Iris pigment epithelial cell (primary cell): ENCODE measurements at places on chromosomes 16 and 17.
A peak's percentile ranks its signal among the peaks of the same experiment; 100 is the strongest.

GRCh38 chr17:63930951-63931575 lies 1.1 kb downstream of the CD79B start:
- no peak for DNase-seq

DNA sequence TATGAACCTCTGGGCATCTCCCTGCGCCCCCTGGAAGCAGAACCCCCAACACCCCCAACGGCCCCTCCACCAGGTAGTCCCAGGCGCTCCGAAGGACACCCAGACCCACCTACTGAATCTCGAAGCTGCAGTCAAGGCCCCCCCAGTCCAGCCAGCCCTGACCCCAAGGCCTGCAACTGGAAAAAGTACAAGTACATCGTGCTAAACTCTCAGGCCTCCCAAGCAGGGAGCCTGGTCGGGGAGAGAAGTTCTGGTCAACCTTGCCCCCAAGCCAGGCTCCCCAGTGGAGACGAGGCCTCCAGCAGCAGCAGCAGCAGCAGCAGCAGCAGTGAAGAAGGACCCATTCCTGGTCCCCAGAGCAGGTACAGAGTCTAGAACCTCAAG lies 1.5 kb downstream of the BCL6B start:
- no peak for DNase-seq

GRCh38 chr17:78817123-78817522 lies 23.5 kb downstream of the USP36 start:
- DNase-seq: no peak

DNA sequence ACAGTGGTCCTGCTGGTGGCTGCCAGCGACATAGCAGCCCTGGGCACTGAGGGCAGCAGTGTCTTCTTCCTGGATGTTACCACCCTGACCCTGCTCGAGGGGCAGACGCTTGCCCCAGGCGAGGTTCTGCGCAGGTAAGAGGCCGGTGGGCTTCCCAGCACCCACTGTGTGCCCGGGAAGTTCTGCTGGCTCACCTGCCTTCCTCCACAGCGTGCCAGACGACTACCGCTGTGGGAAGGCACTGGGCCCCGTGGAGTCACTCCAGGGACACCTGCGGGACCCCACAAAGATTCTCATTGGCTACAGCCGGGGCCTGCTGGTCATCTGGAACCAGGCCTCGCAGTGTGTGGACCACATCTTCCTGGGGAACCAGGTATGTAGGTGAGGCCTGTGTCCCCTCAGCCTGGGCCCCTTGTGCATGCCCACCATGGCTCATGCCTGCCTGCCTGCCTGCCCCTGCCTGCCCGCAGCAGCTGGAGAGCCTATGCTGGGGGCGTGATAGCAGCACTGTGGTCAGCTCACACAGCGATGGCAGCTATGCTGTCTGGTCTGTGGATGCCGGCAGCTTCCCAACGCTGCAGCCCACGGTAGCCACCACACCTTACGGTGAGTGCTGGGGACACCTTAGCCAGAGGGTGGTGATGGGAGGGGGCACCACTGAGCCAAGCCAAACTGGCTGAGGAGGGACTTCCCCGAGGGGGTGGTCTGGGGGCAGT lies 8.5 kb downstream of the LLGL1 start:
- no peak for DNase-seq

- no peak for DNase-seq
Measured at GRCh38 chr17:73163043-73163442, 1.8 kb upstream of the SSTR2 start.

GRCh38 chr16:57915811-57916488 lies 55.0 kb downstream of the CNGB1 start:
- DNase-seq: no peak

- no peak for DNase-seq
Measured at GRCh38 chr17:7673239-7673638, 14.1 kb downstream of the TP53 start.

- DNase-seq: peak; percentile 65
Measured at GRCh38 chr16:19179546-19180490, 11.8 kb downstream of the SYT17 start.

DNA sequence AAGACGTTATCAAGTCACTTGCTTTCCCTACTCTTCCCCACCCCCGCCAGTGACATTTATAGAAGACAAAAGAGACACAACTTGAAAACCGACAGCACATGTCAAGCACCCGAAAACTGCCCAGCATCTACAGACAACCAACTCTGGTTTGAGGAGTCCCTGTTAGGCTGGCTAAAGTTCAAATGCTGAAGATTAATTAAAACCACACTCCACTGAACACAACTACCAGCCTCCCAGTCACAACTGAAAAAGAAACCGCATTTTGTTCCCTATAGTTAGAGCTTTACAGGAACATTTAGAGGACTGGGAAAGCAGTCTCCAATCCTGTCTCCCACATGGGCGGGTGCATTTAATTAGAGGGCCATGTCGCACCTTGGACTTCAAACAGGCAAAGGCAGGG lies 73.0 kb upstream of the COX10 start:
- no peak for DNase-seq

DNA sequence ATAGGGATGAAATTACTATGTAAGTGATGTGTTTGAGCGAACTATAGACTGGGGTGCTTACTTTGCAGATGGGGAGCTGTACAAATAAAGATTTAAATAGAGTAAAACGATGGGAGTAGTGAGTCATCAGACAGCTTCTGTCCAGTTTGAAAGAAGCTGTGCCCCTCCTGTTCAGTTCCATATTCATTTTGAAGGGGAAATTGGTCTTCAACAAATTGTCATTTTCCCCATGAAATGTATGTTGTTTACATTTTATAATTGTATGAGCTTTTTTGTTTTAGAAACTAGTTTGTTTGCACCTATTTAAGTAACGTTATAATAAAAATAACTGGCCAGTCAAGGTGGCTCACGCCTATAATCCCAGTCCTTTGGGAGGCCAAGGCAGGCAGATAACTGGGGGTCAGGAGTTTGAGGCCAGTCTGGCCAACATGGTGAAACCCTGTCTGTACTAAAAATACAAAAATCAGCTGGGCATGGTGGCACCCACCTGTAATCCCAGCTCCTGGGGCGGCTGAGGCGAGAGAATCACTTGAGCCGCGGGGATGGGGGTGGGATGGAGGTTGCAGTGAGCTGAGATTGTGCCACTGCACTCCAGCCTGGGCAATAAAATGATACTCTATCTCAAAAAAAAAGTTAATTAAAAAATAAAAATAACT lies 20.2 kb downstream of the SEC14L1 start:
- peak; percentile 45 for DNase-seq

GRCh38 chr16:13120557-13120956 lies 219.2 kb downstream of the SHISA9 start:
- no peak for DNase-seq

- no peak for DNase-seq
Measured at GRCh38 chr16:11403534-11403795, 58.2 kb downstream of the RMI2 start.

- DNase-seq: no peak
Measured at GRCh38 chr17:66579556-66579955, 255.4 kb upstream of the CACNG5 start.

DNA sequence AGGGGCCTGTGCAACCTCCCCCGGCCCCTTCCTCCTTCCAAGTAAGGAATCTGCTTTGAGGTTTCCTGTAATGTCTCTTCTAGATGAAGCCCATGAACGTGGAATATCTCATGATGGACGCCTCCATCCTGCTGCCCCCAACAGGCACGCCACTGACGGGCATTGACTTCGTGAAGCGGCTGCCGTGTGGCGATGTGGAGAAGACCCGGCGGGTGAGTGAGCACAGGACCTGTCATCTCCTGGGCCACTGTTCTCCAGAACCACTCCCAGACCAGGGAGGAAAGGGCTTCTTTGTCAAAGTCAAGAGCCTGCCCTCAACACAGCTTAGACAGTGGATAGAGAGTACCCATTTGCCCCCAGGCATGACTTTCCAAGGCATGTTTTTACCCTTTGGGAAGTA lies 107.1 kb downstream of the CLEC16A start:
- no peak for DNase-seq

DNA sequence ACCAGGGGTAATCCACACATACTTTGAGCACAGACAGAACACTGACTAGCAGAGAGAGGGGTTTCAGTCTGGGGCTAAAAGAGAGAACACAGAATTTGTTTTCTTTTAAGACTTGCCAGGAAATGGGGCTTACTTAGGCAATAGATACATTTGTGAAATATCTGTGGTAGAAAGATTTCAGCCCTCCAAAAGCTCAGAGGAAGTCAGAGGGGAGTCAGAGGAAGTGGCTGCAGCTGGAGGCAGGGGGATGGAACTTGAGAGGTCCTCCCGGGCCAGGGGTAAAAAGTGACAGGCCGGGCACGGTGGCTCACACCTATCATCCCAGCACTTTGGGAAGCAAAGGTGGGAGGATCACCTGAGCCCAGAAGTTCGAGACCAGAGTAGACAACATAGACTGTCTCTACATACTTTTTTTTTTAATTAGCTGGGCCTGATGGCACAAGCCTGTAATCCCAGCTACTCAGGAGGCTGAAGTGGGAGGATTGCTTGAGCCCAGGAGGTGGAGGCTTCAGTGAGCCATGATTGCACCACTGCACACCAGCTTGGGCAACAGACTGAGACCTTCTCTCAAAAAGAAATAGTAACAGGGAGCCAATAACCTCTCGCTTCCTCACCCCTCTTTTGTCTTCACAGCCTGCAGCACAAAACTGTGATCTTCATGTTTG lies 49.9 kb downstream of the NLRC5 start:
- peak; percentile 94 for DNase-seq

- no peak for DNase-seq
Measured at GRCh38 chr17:72660274-72661115, 432.0 kb downstream of the SLC39A11 start.

DNA sequence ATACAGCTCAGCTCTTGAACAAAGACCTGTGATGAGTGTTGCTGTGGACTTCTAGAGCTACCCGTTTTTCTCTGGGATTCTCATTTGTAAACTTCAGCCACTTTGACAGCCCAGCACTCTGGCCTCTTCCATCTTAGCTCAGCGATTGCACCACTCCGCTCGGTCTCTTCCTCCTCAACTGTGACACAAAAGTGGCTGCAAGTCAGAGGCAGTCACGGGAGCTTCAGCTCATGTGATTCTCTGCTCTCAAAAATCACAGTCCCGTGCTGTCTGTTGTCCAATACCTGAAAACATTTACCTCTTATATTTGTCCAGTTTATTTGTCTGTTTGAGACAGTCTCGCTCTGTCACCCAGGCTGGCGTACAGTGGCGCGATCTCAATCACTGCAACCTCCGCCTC lies 75.7 kb upstream of the DNAH17 start:
- no peak for DNase-seq

DNA sequence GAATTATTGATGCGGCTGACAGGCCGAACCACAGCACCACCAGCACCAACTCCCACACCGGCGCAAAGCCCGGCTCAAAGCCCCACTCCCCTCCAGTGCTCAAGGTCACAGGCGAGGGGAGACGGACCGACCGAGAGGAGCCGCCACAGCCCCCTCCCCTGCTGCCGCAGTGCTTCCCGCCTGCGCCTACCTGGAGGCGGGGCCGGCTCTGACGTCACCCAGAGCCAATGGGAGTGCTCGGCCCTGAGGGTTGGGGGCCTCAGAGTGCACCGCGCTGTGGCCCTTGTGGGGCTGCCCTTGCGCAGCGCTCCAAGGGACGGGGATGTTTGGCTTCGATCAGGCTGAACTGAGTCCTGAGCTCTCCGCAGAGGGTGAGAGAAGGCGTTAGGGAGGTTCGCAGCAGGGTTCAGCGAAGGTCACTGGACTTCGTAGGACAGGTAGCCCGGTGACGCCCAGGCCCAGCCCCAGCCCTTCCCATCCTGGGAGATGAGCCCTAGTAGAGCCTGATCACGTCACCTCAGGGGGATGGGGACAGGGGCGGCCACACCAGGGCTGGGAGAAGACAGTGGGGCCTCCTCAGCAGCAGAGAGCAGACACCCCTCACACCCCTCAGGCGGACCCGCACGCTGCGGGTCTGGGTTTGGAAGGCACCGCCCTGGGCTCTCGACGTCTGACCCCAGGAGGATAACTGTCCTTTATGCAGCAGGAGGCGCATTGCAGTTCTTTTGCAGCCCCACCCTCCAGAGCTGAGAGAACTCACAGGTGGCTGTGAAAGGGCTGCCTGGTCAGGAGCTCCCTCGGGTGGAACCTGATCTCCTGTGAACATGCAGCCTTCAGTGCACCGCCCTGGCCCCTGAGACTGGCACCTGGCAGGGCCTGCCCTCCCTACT lies 1.5 kb downstream of the NDRG4 start:
- DNase-seq: no peak

DNA sequence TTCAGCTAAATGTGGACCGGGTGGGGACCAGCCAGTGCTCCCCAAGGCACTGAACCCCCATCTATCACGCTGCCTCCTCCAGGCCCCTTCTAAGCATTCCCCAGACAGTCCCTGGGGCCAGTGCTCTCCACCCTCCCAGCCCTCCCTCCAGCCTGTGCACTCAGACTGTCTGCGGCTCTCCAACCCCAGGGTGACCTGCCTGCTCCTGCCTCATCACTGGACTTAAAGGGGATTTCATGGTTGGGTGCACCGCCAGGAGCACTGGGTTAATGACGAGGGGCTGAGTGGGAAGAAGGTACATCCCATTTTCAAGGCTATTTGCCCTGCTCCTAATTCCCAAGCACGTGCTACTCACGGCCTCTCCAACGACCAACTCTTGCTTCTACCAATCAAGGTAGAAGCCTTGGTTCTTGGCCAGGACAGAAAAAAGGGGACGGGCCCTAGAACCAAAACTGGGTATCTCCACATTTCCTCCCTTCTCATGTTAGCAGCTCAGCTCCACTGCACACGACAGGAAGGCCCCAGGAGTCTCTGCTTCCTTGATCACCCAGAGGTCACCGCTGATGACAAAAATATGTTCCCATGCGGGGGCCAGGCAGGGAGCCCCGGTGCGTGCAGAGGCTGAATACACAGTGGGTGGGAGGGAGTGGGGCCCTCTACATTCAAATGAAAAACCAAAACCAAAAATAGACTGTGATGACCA lies 3.5 kb upstream of the ABR start:
- DNase-seq: peak; percentile 28

DNA sequence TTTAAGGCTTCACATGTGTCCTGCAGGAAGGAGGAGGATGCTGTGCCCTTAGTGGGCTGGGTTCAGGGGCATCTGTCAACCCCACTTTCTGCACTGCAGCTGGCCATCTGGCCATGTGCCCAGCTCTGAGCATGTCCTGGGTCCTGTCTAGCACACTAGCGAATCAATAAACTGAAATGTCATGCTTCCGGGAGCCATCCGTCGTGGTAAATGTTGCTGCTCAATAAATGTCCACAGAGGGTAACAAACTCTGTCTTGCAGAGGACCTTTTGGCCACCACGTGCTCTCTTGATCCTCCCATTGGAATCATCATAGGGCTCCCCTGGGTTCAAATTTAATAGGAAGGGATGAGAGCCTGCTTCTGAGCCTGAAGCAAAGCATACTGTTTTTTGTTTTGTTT lies 168.6 kb upstream of the PIRT start:
- DNase-seq: no peak

GRCh38 chr16:27238591-27238990 lies 30.0 kb downstream of the NSMCE1 start:
- no peak for DNase-seq

DNA sequence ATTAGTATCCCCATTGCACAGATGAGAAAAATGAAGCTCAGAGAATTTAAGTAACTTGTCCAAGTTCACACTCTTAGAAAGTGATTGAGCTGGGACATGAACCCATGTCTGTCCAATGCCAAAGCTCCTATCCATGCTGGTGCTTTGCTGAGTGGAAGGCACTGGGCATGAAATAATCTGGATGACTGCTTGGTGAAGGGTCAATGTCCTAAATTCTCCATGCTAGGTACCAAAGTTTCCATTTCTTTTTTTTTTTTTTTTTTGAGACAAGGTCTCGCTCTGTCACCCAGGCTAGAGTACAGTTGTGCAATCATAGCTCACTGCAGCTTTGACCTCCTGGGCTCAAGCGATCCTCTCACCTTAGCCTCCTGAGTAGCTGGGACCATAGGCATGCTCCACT lies 153.6 kb upstream of the ERCC4 start:
- DNase-seq: no peak
